NCI-H2227 treated with DMSO at 0.1 percent for 48 hours (cell line): ENCODE measurements at places on chromosomes 1 and 21.

- no peak for DNase-seq
Measured at GRCh38 chr1:162970021-162970420, 99.1 kb upstream of the RGS4 start.

DNA sequence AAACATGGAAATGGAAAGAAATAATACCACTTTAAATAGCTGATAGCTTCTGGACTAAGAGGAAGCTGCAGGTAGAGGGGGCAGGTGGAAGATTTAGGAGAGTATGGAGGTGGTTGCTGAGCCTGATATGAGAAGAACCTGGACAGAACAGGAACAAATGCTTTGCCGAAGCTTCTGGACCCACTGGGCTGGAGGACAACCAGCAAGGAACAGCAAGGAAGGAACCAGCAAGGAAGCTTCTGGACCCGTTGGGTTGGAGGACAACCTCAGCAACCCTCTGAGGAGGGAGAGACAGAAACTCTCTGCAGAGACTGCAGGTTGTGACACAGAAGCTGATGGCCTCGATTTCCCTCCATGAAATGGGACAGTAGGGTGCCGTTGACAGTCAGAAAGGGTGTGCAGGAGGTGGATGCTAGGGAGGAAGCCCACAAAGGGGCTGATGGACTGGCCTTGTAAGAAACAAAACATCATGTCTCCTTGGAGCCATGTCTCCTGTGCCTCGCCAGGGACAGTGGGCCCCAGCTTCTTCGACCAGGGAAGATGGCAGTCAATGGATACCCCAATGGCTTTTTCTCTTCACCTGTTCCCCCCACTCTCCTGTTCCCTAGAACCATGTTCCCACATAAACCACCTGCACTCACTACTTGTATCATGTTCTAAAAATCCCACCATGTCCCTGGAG is 8.3 kb upstream of the WNT3A start:
- no peak for DNase-seq

- DNase-seq, result no peak
Measured at GRCh38 chr21:33412832-33413519, 9.8 kb downstream of the IFNGR2 start.

DNA sequence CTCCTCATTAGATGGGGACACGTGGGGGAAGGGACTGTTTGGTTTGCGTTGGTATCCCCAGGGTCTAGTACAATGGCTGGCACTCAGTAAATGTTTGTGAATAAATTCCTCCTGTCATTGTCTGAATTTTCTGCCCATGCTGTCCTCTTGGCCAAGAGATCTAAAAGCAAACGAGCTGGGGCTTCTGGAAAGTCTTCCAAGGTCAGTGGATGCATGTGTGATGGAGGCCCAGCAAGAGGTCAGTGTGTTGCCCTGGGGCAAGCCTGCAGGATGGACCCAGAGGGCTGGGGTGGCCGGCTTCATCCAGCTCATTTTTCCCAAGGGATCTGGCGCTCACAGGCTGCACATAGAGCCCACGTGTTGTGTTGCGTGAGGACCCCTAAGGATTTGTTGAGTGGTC is 30.0 kb upstream of the JUN start:
- DNase-seq, result no peak

DNA sequence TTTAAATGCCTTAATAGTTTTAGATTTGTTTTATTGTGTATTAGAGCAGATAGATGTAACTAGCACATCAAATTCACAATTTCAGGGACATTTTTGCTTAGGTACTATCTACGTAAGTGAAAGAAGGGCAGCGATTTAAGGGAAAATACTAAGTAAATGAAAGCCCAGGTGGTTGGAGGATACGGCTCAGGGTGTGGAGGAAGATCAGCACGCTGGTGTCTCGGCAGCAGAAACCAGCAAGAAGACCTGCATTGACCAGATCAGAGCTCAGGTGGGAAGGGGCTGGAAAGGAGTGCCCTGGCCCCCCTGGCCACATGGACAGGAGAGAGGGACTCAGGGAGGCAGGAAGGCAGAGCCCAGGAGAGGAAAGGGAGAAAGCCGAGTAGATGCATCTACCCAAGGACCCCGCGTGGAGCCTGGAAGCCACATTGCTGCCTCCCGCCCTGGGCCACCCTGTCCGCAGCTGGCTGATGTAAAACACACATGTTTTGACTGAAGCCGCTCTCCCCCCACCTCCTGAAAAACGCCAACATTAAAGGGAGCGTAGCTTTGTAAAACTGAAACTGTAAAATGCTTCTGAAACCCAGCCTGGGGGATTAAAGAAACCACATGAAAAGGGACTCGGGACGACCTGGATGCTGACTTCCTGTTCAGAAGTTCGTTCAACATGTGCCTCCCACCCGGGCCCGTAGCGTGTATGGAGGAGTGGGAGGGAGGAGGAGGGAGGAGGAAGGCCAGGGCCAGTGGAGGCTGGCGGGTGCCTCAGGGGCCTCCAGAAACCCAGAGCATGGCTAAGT is 72.6 kb upstream of the TARDBP start:
- no peak for DNase-seq

GRCh38 chr1:175126347-175126746 is 58.7 kb downstream of the TNN start:
- DNase-seq, result no peak

- no peak for DNase-seq
Measured at GRCh38 chr1:220113136-220113695, 19.3 kb downstream of the IARS2 start.

DNA sequence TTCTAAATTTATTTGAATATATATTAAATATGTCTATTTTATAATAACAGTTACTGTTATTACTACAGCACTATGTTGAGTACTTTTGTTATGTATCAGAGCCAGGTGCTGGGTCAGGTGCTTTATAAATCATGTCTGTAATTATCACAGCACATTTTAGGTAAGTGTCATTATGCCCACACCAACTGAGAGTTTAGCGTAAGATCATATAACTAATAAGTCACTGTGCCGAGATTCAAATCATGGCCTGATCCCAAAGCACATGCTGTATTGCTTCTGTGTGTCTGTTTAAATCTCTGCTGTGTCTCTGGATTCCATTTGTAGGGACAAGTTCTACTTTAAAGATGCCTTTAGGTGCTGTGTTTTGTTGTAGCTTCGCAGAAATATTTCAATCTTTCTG is 1.9 kb downstream of the GPSM2 start:
- no peak for DNase-seq

DNA sequence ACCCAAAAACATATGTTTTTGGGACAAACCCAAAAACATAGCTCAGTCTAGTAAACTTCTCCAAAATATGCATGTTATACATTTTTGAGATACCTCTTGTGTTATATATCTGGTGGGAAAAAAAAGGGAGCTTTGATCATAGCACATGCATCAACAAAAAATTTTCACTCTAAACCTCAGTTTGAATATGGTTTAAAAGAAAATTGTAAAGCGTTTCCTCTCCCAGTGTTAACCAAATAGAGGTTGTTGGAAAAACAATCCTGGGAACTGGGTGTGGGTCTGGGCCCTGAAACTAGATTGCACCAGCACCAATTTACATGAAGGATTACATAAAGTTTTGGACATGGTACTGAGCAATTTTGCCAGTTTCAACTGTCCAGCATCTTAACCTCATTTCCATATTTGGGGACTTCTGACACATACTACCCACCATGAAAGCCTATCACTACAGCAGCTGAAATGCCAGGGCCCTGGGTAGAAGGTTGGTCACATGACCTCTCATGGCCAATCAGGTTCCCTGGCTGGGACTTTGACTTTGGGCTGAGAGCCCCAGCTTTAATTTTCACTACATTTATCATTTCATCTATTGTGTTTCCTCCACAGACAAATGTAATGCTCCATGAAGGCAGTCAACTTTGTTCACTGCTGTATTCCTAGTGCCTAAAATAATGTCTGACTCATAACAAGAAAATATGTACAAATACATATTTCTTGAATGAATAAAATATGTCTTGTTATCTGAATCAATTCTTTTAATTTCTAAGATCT is 150.7 kb downstream of the SETD4 start:
- DNase-seq, result no peak

DNA sequence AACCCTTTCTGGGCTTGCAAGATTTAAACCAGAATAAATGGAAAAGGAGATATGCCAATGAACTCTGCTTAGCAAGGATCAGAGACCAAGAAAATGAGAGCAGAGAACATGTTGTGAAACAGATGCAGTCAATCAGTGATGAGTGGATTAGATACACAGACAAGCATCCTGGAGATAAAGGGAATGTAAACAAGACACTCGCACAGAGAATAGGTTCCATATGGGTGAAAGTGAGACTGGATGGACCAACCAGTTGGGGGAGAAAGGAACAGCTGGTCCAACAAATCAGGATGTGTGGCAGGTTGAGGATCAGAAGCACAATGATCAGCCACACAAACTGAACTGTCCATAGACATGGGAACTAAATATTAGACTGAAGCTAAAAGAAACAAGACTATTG is 338.2 kb downstream of the ASTN1 start:
- DNase-seq, result no peak

DNA sequence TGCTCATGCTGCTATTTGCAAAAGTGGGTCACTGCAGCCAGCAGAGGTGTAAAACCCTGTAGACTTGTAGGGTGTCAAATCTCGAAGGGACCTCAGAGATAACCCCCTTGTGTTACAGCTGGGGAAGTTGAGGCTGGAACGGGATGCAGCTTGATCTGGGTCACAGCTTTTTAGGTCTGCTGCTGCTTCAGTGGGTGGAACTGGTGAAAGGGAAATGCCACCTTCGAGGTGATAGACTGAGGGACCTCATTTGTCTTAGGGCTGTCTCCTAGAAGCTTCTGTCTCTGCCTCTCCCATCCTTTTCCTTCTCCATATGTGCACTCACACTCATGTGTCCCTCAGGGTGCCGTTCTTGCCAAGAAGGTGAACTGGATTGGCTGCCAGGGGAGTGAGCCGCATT is 35.4 kb downstream of the QSOX1 start:
- no peak for DNase-seq

GRCh38 chr1:72281144-72281543 is 1.2 kb downstream of the NEGR1 start:
- DNase-seq, result no peak

DNA sequence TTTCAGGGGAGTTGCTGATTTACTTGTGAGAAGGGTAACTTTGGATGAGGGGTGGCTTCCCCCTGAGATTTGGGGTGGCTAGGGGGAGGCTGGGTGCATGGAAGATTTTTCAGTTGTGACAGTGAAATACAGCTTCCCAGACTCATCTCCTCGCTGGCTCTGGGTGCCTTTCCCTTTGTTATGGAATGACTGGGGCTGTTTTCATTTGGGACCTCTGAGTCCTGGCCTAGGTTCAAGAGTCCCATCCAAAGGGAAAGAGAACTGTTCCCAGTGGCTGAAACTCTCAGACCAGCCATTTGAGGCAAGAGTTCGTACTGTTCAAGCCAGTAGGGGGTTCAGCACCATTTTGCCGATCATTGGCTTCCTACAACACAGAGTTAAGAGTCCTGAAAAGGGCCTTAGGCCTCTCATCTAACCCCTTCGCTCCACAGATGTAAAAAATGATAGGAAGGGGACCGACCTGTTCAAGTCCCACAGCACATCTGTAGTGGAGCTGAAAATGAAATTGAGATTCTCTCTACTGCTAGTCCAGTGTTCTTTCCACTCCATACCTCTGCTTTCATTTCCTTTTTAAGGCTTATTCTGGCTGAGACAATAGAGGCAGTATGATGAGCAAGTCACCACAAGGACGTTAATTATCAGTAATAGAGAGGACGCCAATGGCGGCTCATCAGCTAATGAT is 958 bp downstream of the DDR2 start:
- no peak for DNase-seq

DNA sequence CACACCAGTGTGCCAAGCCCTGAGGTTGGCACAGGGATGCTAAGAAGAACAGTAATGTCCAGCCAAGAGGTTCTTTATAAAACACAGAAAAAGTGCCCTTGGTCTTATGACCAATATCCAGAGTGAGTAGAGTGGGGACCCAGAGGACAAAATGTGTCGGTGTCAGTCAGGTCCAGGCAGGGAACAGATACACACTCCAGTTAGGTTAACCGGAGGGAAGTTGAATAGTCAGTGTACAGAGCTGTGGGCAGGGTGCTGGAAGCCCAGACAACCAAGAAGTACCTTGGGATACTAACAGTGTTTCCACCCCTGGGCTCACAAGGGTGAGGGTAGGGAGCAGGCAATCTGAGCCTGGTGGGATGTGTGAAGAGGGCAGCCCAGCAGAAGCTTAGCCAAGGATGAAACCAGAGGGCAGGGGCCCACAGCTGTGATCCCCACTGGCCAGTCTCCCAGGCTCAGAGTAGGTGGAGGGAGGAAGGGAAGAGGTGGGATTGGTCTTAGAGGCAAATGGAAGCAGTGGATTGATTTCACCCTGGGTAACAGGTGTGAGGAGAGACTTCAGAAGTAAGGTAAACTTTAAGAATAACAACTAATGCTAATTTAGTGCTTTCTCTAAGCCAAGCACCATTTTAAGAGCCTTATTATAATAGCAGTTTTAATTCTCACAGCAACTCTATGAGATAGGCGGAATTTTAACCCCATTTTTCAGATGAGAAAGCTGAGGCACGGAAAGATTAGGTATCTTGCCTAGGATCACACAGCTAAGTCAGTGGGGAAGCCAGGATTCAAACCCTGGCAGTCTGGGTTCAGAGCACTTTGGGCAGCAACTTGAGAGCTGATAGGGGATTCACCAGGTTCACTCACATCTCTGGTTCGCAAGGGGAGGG is 143.4 kb upstream of the HOOK1 start:
- DNase-seq, result no peak

DNA sequence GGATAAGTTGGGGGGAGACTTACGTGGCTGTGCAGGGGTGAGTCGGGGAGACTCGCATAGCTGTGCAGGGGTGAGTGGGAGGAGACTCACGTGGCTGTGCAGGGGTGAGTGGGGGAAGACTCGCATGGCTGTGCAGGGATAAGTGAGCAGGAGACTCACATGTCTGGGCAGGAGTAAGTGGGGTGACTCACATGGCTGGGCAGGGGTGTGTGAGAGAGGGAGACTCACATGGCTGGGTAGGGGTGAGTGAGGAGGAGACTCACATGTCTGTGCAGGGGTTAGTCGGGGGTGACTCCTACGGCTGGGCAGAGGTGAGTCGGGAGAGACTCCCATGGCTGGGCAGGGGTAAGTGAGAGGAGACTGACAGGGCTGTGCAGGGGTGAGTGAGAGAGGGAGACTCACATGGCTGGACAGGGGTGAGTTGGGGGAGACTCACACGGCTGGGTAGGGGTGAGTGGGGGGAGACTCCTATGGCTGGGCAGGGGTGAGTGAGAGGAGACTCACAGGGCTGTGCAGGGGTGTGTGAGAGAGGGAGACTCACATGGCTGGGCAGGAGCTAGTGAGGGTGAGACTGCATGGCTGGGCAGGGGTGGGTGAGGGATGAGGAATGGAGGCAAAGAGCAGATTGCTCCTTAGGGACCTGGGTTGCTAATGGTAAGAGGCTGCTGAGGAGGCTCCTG is 56.0 kb upstream of the ABCG1 start:
- no peak for DNase-seq

DNA sequence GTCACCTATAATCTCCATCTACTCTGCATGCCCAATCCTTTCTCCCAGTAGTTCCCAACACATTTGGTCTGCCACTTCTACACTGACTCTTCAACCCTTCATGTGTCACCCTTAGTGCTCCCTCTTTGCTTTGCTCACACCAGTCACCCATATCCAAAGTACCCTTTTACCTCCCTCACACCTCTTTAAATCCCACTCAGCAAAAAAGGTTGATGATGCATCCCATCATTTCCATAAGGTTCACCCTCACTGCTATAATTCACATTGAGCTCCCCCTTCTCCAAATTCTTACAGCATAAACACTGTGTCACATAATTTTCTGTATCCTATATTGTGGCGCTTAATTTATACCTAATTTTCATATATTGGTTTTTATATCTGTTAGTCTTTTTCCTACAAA is 83.8 kb upstream of the ATP1B1 start:
- no peak for DNase-seq

- DNase-seq, result no peak
Measured at GRCh38 chr1:18658831-18659230, 28.2 kb downstream of the PAX7 start.
